Left colon (tissue), 2 donors: ENCODE measurements at places on chromosomes 5 and 9. TPM values are rescaled to one million over a fixed set of nuclear protein-coding genes. Genes with fewer than 3 reads are reported as not detected.

- no peak for DNase-seq
These were observed 125.2 kb upstream of the SLC24A2 start for GRCh38 chr9:19914044-19914443.

DNA sequence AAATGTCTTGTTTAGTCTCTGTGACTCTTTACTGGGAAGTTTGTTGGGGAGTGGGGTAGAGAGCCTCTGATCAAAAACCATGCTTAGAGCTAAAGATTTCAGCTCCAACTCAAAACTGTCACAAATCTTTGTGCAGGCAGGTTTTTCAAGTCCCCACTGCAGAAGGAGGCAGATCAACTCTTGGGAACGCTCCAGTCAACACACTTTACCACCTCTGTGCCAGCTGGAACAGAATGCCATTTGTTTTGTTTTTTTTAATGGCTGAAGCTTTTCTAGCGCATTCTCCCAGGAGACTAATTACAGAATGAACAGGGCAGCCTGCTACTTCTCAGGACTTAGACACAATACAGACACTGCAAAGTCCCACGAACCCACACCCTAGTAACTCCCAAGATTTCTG lies 17.9 kb upstream of the LHX6 start:
- DNase-seq = no peak

DNA sequence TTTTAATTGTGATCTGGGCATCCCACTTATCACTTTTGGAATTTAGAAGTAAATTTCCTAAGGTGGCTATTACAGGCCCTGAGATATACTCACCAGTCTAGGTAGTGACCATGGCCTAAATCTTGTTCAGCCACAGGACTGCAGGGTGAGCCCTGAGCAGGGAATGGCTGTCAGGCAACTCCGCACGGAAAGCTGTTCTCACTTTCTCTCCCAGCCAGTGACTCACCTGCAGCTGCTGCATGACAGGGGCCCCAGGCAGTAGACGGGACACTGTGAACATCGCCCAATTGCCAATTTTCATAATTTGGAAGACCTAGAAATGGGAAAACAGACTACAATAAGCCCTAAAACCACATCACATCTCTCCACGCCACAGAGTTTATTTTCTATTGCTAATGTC lies 69.6 kb upstream of the TAF1L start:
- no peak for DNase-seq

DNA sequence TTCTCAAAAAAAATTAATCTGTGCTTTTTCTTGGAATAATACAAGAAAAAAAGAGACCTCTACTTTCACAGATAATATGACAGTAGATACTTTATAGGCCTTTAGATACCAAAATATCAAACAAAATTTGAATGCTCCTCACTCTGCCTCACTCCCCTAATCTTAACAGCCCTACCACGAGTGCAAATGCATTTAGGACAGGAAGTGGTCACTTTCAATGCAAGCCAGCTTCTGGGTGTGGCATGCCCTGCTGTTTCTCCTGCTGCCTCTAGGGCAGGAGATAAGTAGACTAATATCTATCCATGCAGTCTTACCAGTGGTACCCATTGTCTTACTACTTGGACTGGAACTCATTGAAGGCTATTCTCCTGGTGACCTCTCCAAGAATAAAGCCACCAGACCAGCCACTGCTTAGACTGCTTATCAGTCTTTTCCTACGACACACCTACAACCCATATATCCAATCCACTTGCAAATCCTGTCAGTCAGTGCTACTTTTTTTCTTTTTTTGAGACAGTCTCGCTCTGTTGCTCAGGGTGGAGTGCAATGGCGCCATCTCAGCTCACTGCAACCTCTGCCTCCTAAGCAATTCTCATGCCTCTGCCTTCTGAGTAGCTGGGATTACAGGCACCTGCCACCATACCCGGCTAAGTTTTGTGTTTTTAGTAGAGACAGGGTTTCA lies 23.0 kb downstream of the FRRS1L start:
- no peak for DNase-seq

- no peak for DNase-seq
These were observed 222.7 kb downstream of the ELAVL2 start for GRCh38 chr9:23603311-23603710.

PCDHB12 gene
- 0.42 TPM for total RNA-seq

TMEM8B gene
- total RNA-seq = 15.4 TPM

NPR3 gene
- 0.58 TPM for total RNA-seq

TLX3 gene
- not detected for total RNA-seq
